ENCODE measurements at places on chromosomes 6 and 20. TPM values are rescaled to one million over a fixed set of nuclear protein-coding genes. Genes with fewer than 3 reads are reported as not detected.

The GINS1 gene
- total RNA-seq: 33.9 TPM

The SLC22A3 gene
- not detected for total RNA-seq

The C20orf173 gene
- total RNA-seq: not detected

The NELFCD gene
- total RNA-seq: 91.2 TPM

The OXT gene
- total RNA-seq: not detected

The ACSS1 gene
- total RNA-seq: 14.5 TPM

The CALHM4 gene
- total RNA-seq: not detected

The IL20RA gene
- total RNA-seq: not detected

The SEMG1 gene
- total RNA-seq: not detected

- peaks cover 14% of the 10 kb centered on the region for H3K36me3 ChIP-seq
- H3K27me3 ChIP-seq: no peaks in the 10 kb centered on the region
- H3K4me3 ChIP-seq: no peak overlapping the region
Observed at GRCh38 chr20:5557123-5557522, 193.1 kb upstream of the SHLD1 start.

DNA sequence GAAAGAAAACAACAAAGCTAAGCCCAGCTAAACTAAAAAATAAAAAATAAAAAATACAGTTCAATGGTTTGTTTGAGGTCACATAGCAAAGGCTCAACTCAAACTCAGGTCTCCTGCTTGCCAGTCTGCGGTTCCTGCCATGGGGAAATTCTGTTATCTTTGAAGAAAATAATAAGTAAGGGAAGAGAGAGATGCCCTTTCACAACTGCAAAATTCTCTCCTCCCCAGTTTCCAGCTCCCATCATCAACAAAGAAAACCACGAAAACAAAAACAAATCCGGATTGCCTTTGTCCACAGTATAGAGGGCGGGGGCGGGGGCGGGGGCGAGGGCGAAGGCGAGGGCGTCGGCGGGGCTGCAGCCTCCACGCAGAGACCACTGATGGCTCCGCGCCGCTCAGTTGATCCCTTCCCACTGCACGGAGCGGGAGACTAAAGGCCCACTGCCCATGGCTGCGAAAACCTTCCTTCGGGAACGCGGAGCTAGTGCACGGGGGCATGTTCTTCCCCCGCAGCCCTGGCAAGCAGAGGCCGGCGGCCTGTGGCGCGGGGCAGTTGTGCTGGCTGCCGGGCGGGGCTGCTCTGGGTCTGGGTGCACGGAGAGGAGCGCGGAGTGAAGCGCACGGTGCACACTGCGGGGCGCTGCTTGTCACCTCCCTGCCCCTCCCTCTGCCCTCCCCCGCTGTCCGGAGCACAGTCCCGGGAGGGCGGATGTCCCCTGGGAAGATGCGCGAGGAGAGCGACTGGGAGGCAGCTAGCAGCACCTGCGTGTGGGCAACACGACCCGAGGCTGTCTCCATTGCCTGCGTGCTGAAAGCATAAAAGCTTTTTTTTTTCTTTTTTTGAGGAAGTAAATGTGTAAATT lies 54.1 kb upstream of the TPD52L1 start:
- no peaks in the 10 kb centered on the region for H3K4me1 ChIP-seq
- no peaks in the 10 kb centered on the region for H3K36me3 ChIP-seq
- peaks cover 11% of the 10 kb centered on the region for H3K27me3 ChIP-seq
- H3K27ac ChIP-seq: no peak overlapping the region
- DNase-seq: peak; percentile 39

- H3K36me3 ChIP-seq: no peaks in the 10 kb centered on the region
- no peak for DNase-seq
- peak overlapping the region; percentile 40 for H3K4me3 ChIP-seq
- peak overlapping the region; percentile 66 for H3K27ac ChIP-seq
Observed at GRCh38 chr6:85482206-85482904, 32.5 kb downstream of the NT5E start.

DNA sequence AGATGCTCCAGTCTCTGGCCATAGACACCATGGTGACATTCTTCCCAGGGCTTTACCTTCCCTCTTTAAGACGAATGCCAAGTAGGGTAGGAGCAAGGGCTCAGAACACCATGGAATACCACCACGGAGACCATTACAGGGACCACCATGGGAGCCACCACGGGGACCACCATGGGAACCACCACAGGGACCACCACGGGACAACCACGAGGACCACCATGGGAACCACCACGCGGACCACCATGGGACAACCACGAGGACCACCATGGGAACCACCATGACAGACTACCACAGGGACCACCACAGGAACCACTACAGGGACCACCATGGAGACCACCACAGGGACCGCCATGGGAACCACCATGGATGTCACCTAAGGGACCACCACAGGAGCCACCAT lies 66.9 kb upstream of the MPC1 start:
- no peak for DNase-seq
- no peaks in the 10 kb centered on the region for H3K27me3 ChIP-seq
- no peak overlapping the region for H3K27ac ChIP-seq
- H3K4me1 ChIP-seq: no peaks in the 10 kb centered on the region

- H3K27ac ChIP-seq: no peak overlapping the region
- peaks cover 15% of the 10 kb centered on the region for H3K36me3 ChIP-seq
- H3K4me1 ChIP-seq: no peaks in the 10 kb centered on the region
- H3K4me3 ChIP-seq: no peak overlapping the region
- peak; percentile 3 for DNase-seq
Observed at GRCh38 chr6:108497883-108498282, 62.8 kb upstream of the FOXO3 start.

GRCh38 chr20:63700199-63701050 lies 4.0 kb downstream of the TNFRSF6B start:
- peaks cover 4% of the 10 kb centered on the region for H3K36me3 ChIP-seq
- no peak for DNase-seq
- no peaks in the 10 kb centered on the region for H3K27me3 ChIP-seq
- H3K27ac ChIP-seq: peak overlapping the region; percentile 25

DNA sequence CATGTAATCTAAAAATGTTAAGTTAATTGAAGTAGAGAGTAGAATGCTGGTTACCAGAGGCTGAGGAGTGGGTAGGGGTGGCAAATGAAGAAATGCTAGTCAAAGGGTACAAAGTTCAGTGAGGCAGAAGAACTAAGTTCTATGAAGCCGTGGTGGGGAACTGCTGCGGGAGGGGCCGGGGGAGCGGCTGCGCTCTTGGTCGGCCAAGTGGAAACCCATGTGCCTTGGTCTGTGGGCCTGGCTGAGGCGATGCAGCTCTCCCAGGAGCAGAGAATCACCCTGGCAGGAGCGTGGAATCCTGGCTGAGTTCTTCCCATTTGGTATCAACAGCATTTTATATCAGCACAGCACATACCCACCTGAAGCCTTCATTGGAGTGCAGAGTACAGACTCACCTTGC lies 22.3 kb downstream of the TTLL2 start:
- no peak overlapping the region for H3K4me3 ChIP-seq
- peaks cover 17% of the 10 kb centered on the region for H3K4me1 ChIP-seq
- H3K36me3 ChIP-seq: no peaks in the 10 kb centered on the region
- no peak for DNase-seq
- no peak overlapping the region for H3K27ac ChIP-seq
- H3K27me3 ChIP-seq: peaks cover 28% of the 10 kb centered on the region

- H3K4me3 ChIP-seq: no peak overlapping the region
- DNase-seq: no peak
- H3K27ac ChIP-seq: no peak overlapping the region
- no peaks in the 10 kb centered on the region for H3K27me3 ChIP-seq
- H3K36me3 ChIP-seq: no peaks in the 10 kb centered on the region
Observed at GRCh38 chr6:34062815-34063214, 83.1 kb downstream of the GRM4 start.

- peak; percentile 84 for DNase-seq
- peaks cover 14% of the 10 kb centered on the region for H3K4me1 ChIP-seq
- no peak overlapping the region for H3K27ac ChIP-seq
- H3K36me3 ChIP-seq: peaks cover 13% of the 10 kb centered on the region
- no peak overlapping the region for H3K4me3 ChIP-seq
Observed at GRCh38 chr20:3218307-3218988, 9.2 kb downstream of the ITPA start.

DNA sequence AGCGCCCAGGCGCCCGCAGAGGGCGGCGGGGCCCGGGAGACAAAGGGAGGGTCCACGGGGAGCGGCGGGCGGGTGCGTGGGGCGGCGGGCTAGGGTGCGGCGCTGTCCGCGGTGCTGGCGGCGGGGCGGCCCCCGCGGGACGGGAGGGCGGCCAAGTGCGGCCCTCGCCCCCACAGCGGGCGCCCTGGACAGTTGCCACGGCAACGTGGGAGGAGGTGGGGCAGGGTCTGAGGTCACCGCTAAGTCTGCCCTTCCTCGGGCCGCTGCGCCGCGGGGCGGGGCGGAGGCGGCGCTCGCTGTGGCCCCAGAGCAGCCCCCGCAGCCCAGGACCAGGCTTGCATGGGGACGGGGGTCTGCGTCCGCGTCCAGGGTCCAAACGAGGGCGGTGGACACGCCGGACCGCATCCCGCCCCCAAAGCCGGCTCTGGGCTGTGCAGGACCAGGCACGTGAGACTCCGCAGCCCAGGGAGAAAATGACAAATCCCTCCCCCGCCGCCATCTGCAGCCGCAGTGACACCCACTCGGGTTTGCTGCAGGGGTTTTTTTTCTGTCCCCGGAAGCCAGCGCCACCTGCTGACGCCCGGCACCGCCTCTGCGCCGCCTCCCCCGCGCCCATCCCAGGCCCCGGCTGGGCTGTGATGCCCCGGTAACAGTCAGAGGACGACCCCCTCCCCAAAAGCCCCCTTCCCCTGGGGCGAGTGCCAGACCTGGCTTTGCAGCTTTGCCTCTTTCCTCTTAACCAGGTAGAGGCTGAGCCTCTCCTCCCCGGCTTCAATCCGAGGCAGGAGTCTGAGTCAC lies 36.8 kb downstream of the YTHDF1 start:
- H3K4me1 ChIP-seq: peaks cover 10% of the 10 kb centered on the region
- no peaks in the 10 kb centered on the region for H3K36me3 ChIP-seq
- H3K4me3 ChIP-seq: peak overlapping the region; percentile 11
- H3K27me3 ChIP-seq: peaks cover 64% of the 10 kb centered on the region
- peak; percentile 71 for DNase-seq

DNA sequence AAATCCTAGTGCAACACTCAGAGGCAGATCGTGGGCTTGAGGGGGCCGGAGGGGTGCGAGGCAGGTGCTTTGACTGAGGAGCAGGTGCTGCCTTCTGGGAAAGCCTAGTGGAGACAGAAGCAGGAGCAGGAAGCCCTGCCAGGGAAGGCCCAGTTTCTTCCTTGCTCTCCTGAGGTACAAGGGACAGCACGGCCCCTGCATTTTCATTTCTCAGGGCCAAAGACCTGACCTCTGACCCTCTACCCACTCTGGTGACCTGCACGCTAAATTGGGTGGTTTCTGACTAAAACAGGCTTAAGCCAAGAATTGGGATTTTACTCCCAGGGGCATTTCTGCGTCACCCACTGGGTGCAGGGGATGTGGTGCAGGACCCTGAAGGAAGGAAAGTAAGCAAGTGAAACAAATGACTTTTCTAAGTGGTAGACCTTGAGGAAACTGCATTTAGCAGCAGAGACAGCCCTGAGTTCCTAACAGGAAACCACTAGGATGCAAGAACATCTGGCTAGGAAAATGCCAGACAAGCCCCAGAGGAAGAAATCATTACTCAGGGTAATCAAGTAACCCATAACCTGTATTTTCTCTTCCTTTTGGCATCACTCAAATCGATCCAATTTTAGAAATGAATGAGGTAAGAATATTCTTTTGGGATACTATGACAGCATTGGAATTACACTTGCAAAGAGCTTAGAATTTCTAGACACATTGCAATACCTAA lies 141.7 kb downstream of the CD164 start:
- H3K4me1 ChIP-seq: peaks cover 17% of the 10 kb centered on the region
- DNase-seq: no peak
- no peaks in the 10 kb centered on the region for H3K27me3 ChIP-seq
- H3K36me3 ChIP-seq: no peaks in the 10 kb centered on the region

DNA sequence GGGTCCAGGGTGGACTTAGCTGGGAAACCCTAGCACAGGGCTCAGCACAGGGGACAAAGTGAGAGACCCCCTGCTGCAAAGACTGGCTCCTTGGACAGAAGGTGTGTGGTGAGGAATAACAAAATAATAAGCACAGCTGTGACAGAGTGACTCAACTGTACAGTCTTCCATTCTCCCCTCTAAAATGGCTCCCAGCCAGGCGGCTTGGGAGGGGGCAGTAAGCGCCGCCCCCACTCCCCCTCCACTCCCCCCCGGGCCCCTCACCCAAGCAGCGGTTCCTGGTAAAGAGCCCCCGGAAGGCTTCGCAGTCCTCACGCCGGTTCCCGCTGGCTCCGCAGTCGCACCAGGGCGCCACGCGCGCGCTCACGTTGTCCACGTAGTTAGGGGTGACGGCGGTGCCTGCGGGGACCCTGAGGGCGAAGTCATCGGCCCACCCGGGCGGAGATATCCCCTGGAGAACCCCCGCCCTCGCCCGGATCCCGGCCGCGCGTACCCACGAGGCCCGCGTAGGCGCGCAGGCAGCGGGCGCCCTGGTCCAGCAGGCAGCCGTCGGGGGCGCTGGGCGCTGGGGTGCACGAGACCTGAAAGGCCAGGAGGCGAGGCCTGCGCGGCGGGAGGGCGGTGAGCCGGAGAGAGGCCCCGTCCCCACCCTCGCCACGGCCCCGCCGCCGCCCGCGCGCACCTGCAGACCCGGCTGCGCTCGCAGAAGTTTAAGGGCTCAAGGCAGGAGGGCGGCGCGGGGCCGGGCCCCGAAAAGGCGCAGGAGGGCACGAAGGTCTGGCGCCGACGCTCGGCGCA lies 2.7 kb downstream of the GFRA4 start:
- no peak for DNase-seq
- peaks cover 57% of the 10 kb centered on the region for H3K27me3 ChIP-seq
- no peaks in the 10 kb centered on the region for H3K36me3 ChIP-seq
- H3K4me1 ChIP-seq: peaks cover 9% of the 10 kb centered on the region
- H3K4me3 ChIP-seq: no peak overlapping the region

- peaks cover 17% of the 10 kb centered on the region for H3K27me3 ChIP-seq
- DNase-seq: no peak
- H3K27ac ChIP-seq: no peak overlapping the region
- H3K4me1 ChIP-seq: peaks cover 40% of the 10 kb centered on the region
Observed at GRCh38 chr6:105794239-105794638, 291.9 kb upstream of the PRDM1 start.

GRCh38 chr6:33163540-33163939 lies 28.7 kb downstream of the COL11A2 start:
- H3K27me3 ChIP-seq: no peaks in the 10 kb centered on the region
- no peak overlapping the region for H3K4me3 ChIP-seq
- no peak for DNase-seq
- H3K27ac ChIP-seq: no peak overlapping the region
- H3K36me3 ChIP-seq: no peaks in the 10 kb centered on the region
- peaks cover 14% of the 10 kb centered on the region for H3K4me1 ChIP-seq

GRCh38 chr6:3534599-3534998 lies 77.7 kb upstream of the SLC22A23 start:
- no peak overlapping the region for H3K27ac ChIP-seq
- no peaks in the 10 kb centered on the region for H3K27me3 ChIP-seq
- DNase-seq: no peak
- H3K36me3 ChIP-seq: no peaks in the 10 kb centered on the region

- H3K27me3 ChIP-seq: no peaks in the 10 kb centered on the region
- H3K4me1 ChIP-seq: no peaks in the 10 kb centered on the region
- no peak for DNase-seq
Observed at GRCh38 chr20:30412972-30413371, 844.5 kb upstream of the DEFB115 start.

Data from activated naive CD8-positive, alpha-beta T cell treated with anti-CD3 and anti-CD28 coated beads for 36 hours (primary cell).